H54 (cell line): ENCODE measurements at places on chromosomes 16 and 17.

GRCh38 chr16:63856537-63856936 is 1265.3 kb downstream of the CDH11 start:
- DNase-seq, result no peak

- no peak for DNase-seq
These were observed 23.4 kb downstream of the PIK3R5 start for GRCh38 chr17:8941980-8942622.

GRCh38 chr17:13297183-13297582 is 279.4 kb upstream of the ELAC2 start:
- no peak for DNase-seq

GRCh38 chr16:81894592-81894991 is 115.5 kb downstream of the PLCG2 start:
- DNase-seq, result no peak

DNA sequence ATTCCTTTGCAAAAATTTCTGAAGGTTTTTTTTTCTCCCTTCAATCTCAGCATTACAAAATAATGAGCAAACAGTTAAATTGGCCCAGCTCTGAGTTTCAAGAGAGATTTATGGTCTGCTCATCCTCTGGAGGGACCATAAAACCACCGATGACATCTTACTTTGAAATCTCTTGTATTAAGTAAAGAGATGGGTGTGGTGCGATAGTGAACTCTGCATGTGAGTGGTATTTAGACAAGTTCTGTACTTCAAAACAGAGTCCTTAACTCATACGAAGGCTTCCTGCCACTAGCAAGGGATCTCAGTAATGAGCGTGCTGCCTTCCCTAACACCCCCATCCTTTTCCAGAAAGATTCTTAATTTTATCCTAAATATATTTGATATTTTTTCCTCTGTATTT is 2.1 kb downstream of the FAM20A start:
- DNase-seq, result no peak

GRCh38 chr16:79381603-79382042 is 218.9 kb downstream of the MAF start:
- DNase-seq, result no peak

DNA sequence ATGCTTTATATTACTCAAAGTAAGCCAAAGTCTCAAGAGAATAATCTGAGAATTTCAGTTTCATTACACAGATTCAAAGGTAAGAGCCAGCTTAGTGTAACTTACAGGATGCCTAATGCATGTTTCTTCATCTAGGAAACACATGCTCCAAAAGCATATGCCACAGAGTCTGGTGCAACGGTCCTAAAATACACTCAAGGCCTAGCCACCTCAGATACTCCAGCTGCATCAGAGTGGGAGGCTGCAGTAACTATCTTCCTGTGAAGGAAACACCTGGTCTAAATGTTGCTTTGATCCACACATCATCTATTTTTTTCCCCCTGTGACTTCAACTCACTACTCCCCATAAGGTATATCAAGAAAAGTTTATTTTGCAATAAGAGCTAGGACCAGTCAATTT is 51.6 kb upstream of the CORO6 start:
- no peak for DNase-seq

DNA sequence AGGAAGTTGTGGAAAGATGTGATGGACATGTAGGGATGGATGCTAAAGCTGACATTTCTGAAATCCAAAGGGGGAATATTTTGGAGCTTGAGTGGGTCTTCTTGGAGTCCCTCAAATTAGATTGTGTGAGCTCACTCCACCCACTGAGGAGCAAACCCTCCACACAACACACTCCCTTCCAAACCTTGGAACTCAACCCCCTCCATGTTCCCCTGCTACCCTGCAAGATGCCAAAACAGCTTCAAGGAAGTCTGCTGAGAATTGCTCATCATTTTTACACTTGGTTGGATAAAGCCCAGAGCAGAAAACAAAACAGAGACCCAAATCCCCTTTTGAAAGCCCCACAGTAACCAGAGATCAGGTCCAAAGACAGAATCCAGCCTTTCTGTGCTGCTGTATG is 103.3 kb upstream of the ERCC4 start:
- DNase-seq, result no peak

- DNase-seq, result no peak
These were observed 919.3 kb downstream of the CDH11 start for GRCh38 chr16:64202571-64202970.

DNA sequence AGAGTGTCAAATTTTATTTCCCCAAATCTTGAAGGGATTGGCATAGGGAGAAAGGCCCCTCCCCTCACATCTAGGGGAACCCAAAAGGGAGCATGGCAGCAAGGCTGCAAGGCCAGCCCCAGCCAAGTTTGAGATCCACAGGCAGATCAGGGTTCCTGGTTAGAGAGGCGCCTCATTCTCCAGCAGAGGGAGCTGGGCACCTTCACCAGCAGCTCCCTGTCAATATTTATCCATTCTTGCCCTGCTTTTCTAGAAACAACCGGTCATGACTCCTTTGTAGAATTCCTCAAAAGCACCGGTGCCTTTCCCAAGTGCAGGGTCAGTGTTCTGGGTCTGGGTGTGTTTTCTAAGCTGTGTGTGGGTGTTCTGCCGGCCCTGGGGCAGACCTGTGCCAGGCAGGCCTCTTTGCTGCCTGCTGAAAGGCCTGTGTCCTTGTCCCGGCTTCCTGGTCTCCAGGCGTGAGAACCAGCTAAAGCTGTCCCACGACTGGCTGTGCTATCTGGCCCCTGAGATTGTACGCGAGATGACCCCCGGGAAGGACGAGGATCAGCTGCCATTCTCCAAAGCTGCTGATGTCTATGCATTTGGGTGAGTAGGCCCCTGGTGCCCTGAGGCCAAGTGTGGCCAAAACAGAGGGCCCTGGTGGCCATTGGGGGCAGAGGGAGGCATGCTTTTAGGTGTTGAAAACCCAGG is 21.2 kb upstream of the LGALS9 start:
- peak; percentile 42 for DNase-seq

DNA sequence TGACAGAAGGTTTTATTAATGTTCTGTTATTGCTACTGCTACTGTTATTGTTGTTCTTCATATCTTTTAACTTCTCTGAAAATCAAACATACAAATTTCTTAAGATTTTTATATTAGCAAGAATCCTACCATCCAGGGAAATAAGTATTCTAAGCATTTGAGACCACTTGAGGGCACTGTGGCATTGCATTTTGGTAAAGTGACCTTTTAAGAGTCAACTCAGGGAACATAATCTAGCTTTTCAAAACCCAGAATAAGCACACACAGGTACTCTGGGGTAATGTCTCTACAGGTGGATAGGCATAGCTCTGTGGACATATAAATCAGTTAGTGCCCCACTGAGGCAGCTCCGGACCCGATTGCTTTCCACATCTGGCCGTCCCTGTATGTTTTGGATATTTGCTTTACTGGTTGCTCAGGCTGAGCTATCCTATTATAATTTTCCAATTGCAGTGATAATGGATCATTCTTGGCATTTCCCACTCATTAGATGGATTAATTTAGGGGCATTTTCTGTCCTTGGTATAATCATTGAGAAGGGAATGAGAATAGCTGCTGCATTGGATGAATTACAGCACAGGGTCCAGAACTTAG is 1425.1 kb upstream of the CDH8 start:
- DNase-seq, result no peak

- DNase-seq, result peak; percentile 56
These were observed 14.4 kb upstream of the CDIPT start for GRCh38 chr16:29877266-29877961.

DNA sequence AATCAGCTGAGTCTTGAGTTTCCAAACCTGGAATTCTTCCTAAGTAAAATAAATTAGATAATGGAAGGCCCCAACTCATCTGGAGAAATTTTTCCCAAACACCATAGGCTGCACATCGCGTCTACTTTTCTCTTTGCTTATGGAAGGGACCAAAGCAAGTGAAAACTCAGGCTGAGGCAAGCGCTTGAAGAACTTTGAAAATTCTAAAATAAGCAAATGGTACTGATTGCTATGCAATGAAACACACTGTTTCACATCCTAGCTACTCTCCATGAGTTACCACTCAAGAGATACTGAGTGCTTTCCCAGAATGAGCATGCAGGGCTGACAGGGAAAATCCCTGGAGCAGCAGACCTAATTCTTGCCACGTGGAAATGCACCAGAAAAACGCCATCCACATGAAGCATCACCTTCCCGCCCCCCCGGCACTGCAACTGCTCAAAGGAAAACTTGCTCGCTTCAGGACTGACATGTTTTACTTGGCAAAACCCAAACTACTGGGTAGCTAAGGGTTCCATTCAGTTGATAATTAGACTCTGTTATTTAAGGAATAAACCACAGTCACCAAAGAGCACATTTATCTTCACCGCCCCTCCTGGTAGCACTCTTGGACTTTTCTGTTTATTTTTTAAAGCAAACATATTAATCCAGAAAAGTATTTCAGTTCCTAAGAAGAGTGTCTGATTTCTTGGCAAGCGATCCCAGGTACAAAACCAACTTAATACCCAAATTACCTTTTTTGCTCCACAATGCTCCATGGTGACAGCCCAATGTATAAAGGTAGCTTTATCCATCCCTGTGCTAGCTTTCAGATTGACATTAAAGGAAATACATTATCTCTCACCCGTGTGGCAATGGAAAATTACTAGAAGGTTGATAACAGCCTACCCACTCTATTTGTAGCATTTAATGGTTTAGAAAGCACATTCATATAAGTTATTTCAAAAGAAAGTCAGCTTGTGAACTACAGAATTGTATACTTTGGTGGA is 62.5 kb downstream of the WDR59 start:
- no peak for DNase-seq
